Left kidney (tissue), 8 donors: ENCODE measurements at places on chromosomes 3 and 15. TPM values are rescaled to one million over a fixed set of nuclear protein-coding genes. Genes with fewer than 3 reads are reported as not detected.

DNA sequence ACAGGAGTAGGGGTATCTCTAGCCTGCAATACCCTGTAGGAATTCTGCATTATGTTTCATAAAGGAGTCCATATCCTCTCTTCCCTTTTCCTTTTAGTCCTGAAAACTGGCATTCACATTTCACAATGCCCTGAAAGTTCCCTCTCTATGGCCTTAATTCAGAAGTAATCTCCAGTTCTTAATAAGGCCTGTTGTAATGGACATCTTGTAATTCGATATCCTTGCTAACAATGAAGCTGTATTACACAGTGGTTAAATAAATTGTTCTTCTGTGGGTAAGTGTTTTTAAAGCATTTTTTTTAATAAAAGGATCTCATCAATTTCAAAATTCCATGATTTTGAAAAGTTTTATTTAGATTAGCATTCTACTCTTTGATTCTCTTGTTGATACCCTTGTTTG is 34.3 kb upstream of the NEO1 start:
- DNase-seq = no peak

CDHR4 gene
- polyA plus RNA-seq = 0.28 TPM

SPINK8 gene
- 0.43 TPM for polyA plus RNA-seq

TPRG1 gene
- 0.68 TPM for polyA plus RNA-seq

GRCh38 chr3:98564282-98565005 is 29.0 kb downstream of the CPOX start:
- no peak for DNase-seq

DNA sequence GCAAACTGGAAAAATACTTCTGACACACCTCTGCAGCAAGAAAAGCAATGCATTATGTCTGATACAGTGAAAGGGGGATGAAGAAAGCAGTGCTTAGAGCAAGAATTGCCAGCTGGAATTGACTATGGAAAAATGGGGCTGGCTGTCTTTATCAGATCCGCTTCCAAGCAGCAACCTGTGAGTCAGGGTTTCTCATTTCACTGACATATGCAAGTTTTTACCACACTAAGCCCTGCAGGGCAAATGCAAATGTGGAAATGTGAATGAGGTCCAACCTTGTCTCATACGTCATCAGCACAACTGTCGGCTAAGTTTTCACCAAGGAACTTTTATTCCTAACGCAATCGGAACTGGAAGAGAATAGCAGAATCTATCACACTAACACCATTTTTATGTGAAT is 172.5 kb upstream of the GADL1 start:
- no peak for DNase-seq

DNA sequence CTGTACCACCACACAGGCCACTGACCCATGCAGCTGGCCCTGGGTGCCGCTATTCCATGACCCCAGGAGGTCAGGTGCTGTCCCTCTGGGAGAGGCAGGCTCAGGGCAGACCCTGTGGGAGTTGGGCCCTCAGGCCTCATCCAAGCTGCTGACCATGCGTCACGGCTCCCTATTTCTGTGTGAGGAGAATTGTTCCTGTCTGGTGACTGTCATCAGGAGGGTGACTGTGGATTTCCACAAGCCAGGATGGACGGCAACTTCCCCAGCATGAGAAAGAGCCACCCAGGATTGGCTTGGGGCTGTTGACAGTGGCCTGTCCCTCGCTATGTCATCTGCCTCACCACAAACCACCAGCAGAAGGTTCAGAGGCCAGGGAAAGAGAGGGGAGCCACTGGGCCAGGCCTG is 41.4 kb downstream of the ZDHHC19 start:
- no peak for DNase-seq
